SJSA1 (cell line): ENCODE measurements at places on chromosomes 5 and 9. TPM values are rescaled to one million over a fixed set of nuclear protein-coding genes. Genes with fewer than 3 reads are reported as not detected.
A peak's percentile ranks its signal among the peaks of the same experiment; 100 is the strongest.

- DNase-seq = no peak
- H3K27me3 ChIP-seq = no peaks in the 10 kb centered on the region
- no peaks in the 10 kb centered on the region for H3K36me3 ChIP-seq
- no peak overlapping the region for H3K4me3 ChIP-seq
These were observed 490.9 kb downstream of the SEMA5A start for GRCh38 chr5:9054821-9055589.

DNA sequence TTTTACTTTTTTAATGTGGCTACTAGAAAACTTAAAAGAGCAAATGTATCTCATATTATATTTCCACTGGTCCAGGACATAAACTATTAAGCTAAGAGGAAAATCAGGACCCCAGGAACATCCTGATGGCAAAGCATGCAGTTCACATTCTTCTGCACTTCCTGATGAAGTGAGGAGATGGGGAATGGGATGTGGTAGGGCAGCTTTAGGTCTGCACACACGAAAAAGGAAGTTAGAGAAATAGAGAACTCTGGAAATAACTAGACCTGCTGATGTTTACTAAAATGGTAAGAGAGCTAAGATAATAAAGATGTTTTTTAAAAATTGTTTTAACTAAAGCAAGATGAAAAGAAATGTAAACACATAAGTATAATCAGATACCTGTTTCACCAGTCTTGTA is 39.7 kb upstream of the NIPBL start:
- H3K4me3 ChIP-seq = no peak overlapping the region
- H3K36me3 ChIP-seq = no peaks in the 10 kb centered on the region
- no peak overlapping the region for H3K27ac ChIP-seq
- DNase-seq = no peak

GRCh38 chr9:128908372-128908771 is 12.4 kb upstream of the PHYHD1 start:
- peaks cover 80% of the 10 kb centered on the region for H3K36me3 ChIP-seq
- no peaks in the 10 kb centered on the region for H3K27me3 ChIP-seq
- H3K4me1 ChIP-seq = peaks cover 57% of the 10 kb centered on the region
- no peak overlapping the region for H3K27ac ChIP-seq
- DNase-seq = no peak

GRCh38 chr5:169576181-169576598 is 7.4 kb upstream of the SPDL1 start:
- H3K36me3 ChIP-seq = no peaks in the 10 kb centered on the region
- no peak for DNase-seq
- H3K4me3 ChIP-seq = no peak overlapping the region
- H3K4me1 ChIP-seq = 0 out of 2 replicates have a peak, but pooled peaks cover 6% of the 10 kb centered on the region
- no peak overlapping the region for H3K27ac ChIP-seq
- H3K27me3 ChIP-seq = peaks cover 7% of the 10 kb centered on the region

GRCh38 chr9:127175319-127175715 is 52.9 kb upstream of the ANGPTL2 start:
- no peaks in the 10 kb centered on the region for H3K36me3 ChIP-seq
- no peak overlapping the region for H3K27ac ChIP-seq
- no peak for DNase-seq
- H3K4me3 ChIP-seq = no peak overlapping the region
- H3K27me3 ChIP-seq = no peaks in the 10 kb centered on the region

- H3K4me1 ChIP-seq = peaks cover 6% of the 10 kb centered on the region
- no peak for DNase-seq
- H3K27ac ChIP-seq = no peak overlapping the region
- no peaks in the 10 kb centered on the region for H3K36me3 ChIP-seq
- no peak overlapping the region for H3K4me3 ChIP-seq
These were observed 9.6 kb upstream of the CCDC171 start for GRCh38 chr9:15543047-15543813.

GRCh38 chr9:136264031-136264430 is 18.4 kb upstream of the QSOX2 start:
- peaks cover 9% of the 10 kb centered on the region for H3K4me1 ChIP-seq
- no peak for DNase-seq
- H3K36me3 ChIP-seq = no peaks in the 10 kb centered on the region
- no peak overlapping the region for H3K4me3 ChIP-seq
- no peaks in the 10 kb centered on the region for H3K27me3 ChIP-seq

DNA sequence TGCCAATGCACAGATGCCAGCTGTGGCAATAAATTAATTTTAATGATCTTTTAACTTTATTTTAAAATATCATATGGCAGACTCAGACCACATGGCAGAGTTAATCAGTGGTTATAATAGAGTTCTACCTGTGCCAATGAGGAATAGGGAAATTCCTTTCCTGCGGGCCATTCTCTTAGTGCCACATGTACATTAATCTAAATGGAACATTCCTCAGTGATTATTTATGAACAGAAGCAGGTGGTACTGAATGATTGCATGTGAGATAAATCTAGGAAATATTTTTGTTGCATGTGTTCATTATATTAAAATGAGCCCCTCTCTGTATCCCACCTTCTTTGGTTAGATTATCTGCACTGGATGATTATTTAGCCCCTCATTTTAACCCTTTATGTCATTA is 102.3 kb downstream of the CCDC192 start:
- no peak overlapping the region for H3K4me3 ChIP-seq
- no peak for DNase-seq
- no peaks in the 10 kb centered on the region for H3K27me3 ChIP-seq
- H3K27ac ChIP-seq = no peak overlapping the region

- peaks cover 10% of the 10 kb centered on the region; the same call in 1 of the 2 replicates for H3K27me3 ChIP-seq
- no peak overlapping the region for H3K4me3 ChIP-seq
- no peaks in the 10 kb centered on the region for H3K36me3 ChIP-seq
- H3K4me1 ChIP-seq = no peaks in the 10 kb centered on the region
These were observed 16.0 kb upstream of the TBC1D2 start for GRCh38 chr9:98271479-98271878.

DNA sequence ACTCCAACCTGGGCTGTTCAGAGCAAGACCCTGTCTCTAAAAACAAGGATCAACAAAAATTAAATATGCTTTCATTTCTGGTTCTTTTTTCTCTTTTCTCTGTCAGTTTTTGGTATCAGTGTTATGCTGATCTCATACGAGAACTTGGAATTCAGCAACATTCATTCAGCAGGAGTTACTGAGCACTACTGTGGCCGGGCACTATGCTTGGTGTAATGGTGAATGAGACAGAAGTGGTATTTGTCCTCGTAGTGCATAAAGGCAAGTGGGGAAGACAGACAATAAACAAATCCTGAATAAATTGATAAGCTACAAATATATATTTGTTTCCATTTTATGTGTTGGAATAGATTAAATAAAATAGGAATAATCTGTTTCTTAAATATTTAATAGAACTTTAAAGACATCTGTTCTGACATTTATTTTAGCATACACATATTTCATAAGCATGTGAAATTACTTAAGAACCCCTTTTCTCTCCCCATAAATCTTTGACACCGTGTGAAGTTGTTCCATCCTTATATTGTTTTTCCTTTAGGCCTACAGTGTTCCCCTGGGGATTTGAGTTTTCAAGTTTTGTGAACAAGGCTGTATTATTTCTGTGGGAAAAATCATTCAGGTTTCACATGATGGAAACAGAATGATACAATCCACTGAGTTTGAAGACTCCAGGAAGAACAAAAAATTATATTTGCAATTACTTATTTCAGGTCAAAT is 24.6 kb downstream of the UBAP1 start:
- H3K4me1 ChIP-seq = no peaks in the 10 kb centered on the region; the same call in 1 of the 2 replicates
- H3K27ac ChIP-seq = no peak overlapping the region
- no peaks in the 10 kb centered on the region for H3K36me3 ChIP-seq
- no peaks in the 10 kb centered on the region for H3K27me3 ChIP-seq
- DNase-seq = no peak
- H3K4me3 ChIP-seq = no peak overlapping the region

DNA sequence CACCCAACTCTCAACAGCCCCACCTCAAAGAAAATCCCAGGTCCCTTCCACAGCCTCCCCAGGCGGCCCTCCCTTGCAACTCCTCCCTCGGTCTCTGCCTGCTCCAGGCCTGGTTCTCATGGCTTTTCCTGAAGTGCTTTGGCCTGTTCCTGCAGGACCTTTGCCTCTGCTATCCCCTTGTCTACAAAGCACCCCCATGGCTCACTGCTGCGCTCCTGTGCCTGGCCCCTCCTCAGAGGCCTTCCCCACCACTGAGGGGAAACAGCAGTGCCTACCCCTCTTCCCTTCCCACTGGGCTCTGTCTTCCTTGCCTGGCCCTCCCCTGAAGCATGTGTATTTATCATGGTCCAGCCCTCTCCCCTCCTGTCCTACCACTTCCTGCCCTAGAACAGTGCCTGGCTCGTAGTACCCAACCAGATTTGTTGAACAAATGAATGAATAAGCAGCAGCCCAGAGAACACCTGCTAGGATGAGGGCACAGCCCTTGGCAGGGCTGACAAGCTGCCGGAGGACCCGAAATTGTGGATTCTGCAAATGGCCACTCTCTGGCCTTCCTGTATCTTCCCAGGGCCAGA is 68.6 kb upstream of the LRRTM2 start:
- H3K4me3 ChIP-seq = no peak overlapping the region
- H3K4me1 ChIP-seq = no peaks in the 10 kb centered on the region
- H3K36me3 ChIP-seq = peaks cover 17% of the 10 kb centered on the region

DNA sequence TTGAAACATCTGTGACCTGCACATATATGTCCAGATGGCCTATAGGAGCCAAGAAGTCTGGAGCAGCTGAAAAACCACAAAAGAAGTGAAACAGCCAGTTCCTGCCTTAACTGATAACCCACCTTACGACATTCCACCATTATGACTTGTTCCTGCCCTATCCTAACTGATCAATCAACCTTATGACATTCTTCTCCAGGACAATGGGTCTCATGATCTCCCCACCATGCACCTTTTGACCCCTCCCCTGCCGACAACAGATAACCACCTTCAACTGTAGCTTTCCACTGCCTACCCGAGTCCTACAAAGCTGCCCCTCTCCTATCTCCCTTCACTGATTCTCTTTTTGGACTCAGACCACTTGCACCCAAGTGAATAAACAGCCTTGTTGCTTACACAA is 233.8 kb downstream of the CCDC171 start:
- H3K27ac ChIP-seq = no peak overlapping the region
- no peaks in the 10 kb centered on the region for H3K4me1 ChIP-seq
- no peaks in the 10 kb centered on the region for H3K36me3 ChIP-seq
- no peak overlapping the region for H3K4me3 ChIP-seq

DNA sequence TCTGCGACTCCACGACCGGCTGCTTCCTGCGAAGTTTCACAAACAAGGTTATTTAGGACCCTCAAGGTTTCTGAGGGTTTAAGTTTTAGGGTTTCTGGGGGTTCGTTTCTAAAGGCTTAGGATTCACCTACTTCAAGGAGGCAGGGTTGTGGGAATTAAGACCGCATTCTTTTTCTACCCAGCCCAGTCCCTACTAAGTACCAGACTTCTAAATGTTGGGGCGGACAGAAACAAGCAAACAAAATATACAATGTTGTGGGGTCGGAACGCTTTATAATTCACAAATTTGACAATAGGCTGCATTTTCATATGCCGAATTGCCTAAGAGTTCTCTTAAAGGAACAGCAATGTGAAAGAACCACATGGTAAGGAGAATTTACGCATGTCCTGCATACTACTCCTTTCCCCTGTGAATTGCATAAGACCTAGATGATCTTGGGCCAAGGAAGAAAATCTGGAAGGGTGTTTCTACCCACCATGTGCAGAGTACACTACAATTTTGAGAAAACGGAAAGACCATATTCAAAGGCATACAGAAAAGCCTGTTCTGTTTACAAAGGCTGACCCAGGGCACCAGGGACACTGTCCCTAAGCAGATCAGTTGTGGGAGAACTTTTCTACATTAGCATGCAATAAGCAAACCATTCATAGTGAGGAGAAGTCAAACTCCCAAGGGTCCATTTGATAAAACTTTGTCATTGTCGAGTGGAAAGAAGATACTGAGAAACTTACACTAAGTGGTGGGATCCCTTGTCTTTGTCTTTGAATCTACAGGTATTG is 457.3 kb downstream of the RAB3C start:
- H3K36me3 ChIP-seq = no peaks in the 10 kb centered on the region
- peaks cover 47% of the 10 kb centered on the region for H3K4me1 ChIP-seq
- no peak overlapping the region for H3K27ac ChIP-seq
- H3K27me3 ChIP-seq = 0 out of 2 replicates have a peak, but pooled peaks cover 4% of the 10 kb centered on the region
- H3K4me3 ChIP-seq = peak overlapping the region; percentile 66

DNA sequence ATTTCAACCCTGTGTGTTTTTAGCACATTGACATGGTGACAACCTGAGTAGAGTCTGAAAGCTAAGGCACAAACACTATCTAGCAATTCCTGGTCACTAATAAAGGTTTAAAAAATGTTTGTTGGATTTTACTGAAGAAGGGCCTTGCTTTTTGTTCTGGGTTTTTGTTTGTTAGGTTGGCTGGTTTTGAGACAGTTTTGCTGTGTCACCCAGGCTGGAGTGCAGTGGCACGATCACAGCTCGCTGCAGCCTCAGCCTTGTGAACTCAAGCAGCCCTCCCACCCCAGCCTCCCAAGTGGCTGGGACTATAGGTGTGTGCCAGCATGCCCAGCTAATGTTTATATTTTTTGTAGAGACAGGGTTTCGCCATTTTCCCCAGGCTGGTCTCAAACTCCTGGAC is 39.0 kb downstream of the PRKACG start:
- DNase-seq = no peak
- H3K27ac ChIP-seq = no peak overlapping the region
- H3K4me1 ChIP-seq = no peaks in the 10 kb centered on the region
- no peaks in the 10 kb centered on the region for H3K27me3 ChIP-seq
- H3K4me3 ChIP-seq = no peak overlapping the region

- no peak overlapping the region for H3K4me3 ChIP-seq
- H3K36me3 ChIP-seq = no peaks in the 10 kb centered on the region
- no peak for DNase-seq
- 0 out of 2 replicates have a peak overlapping the region, but pooled peaks have one; percentile 6 for H3K27ac ChIP-seq
- H3K27me3 ChIP-seq = no peaks in the 10 kb centered on the region
These were observed 1149.0 kb downstream of the EFNA5 start for GRCh38 chr5:106521701-106522100.

GRCh38 chr9:35903049-35903448 is 3.0 kb upstream of the HRCT1 start:
- peaks cover 33% of the 10 kb centered on the region for H3K4me1 ChIP-seq
- no peak overlapping the region for H3K27ac ChIP-seq
- H3K27me3 ChIP-seq = no peaks in the 10 kb centered on the region
- no peak overlapping the region for H3K4me3 ChIP-seq
- H3K36me3 ChIP-seq = no peaks in the 10 kb centered on the region

DNA sequence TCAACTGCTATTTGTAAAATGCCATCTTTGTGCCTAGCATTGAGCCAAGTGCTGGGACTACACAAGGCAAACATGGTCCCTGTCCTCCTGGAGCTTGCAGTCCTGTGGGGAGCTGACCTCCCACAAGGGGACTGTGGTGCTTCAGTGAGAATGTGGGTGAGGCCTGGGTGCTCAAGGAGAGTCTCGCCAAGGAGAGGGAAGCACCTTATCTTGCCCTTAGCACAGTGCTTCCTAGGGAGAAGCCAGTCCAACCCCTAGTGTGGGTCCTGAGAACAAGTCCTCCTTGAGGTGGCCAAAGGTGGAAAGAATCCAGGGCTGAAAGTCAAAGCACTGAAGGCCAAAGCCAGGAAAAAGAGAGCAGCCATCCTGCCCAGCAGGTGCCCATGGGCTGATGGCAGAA is 31.1 kb upstream of the MVB12B start:
- no peaks in the 10 kb centered on the region for H3K36me3 ChIP-seq
- H3K4me3 ChIP-seq = no peak overlapping the region
- no peak overlapping the region for H3K27ac ChIP-seq
- H3K27me3 ChIP-seq = no peaks in the 10 kb centered on the region; the same call in 1 of the 2 replicates
- no peak for DNase-seq

- no peak overlapping the region for H3K27ac ChIP-seq
- H3K4me3 ChIP-seq = no peak overlapping the region
- H3K36me3 ChIP-seq = no peaks in the 10 kb centered on the region
- H3K27me3 ChIP-seq = no peaks in the 10 kb centered on the region
These were observed 113.9 kb upstream of the BRINP1 start for GRCh38 chr9:119483153-119483552.

S1PR3 gene
- total RNA-seq = 12.5 and 25.8 TPM in 2 replicates

C9 gene
- total RNA-seq = 0.37 TPM in 1 of 2 replicates, not detected in the other

SLC36A3 gene
- total RNA-seq = not detected in 2 replicates

PRSS3 gene
- not detected in 2 replicates for total RNA-seq

SPINK4 gene
- total RNA-seq = not detected in 2 replicates

IL9 gene
- not detected in 2 replicates for total RNA-seq

C9orf153 gene
- total RNA-seq = 0.39 TPM in 1 of 2 replicates, not detected in the other
